ENCODE measurements at places on chromosomes 7 and 10.

DNA sequence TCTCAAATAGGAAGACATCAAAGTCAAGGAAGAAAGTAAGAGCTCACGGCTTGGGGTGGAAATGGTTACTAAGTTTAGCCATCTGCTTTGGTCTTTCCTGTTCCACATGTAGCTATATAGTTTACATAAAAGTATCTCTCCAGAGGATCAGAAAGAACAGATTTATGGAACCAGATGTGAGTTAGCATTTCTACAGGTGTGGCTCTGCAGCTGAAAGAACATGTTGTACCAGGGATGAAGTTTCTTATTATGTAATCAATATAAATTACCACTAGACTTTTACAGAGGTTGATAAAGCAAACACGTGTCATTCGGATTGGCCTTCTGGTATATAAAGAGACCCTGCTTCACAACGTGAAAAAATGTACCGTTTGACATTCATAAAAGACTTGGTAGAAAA, 19.9 kb downstream of the CALD1 start:
- DNase-seq: no peak

DNA sequence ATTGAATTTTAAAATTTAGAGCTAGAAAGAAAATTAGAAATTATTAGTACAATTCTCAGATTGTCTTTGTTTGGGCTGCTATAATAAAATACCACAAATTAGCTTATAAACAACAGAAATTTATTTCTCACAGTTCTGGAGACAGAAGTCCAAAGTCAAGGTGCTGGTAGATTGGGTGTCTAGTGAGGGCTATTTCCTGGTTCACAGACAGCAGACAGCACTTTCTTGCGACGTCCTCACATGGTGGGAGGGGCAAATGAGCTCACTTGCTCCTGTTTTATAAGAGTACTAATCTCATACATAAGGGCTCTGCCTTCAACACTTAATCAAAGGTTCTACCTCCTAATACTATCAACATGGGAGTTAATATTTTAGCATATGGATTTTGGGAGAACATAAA, 134.1 kb downstream of the MDFIC start:
- no peak for DNase-seq

DNA sequence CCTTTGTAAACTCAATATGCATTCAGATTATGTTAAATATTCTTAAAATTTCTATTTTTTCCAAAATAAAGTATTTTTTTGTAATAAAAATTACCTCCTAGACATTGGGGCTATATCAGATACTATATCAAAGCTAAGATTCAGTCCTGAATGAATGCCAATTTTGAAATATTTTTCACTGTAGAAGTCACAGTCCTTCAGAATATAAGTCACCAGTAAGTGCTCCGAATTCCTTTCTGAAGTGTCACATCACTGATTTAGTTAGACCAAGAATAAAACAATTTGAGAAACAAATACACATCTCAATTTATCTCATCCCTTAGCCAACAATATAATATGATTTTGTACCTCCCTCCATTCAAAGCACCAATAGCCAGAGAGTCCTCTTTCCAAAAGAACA, 33.9 kb upstream of the GSAP start:
- no peak for DNase-seq

GRCh38 chr10:28307267-28307666, 4.4 kb upstream of the MPP7 start:
- DNase-seq: no peak

DNA sequence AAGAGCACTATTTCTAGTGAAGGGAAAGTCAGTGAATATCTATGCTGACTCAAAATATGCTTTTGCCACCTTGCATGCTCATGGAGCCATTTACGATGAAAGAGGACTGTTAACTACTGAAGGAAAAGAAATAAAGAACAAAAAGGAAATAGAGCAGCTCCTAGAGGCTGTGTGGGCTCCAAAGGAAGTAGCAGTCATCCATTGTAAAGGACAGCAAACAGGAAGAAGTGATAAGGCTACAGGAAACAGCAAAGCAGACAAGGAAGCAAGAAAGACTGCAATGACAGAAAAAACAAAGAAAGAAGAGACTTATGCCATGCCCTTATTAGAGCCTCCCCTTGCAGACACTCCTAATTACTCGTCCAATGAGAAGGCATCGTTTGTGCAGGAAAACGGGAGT, 12.0 kb upstream of the ZNF33B start:
- no peak for DNase-seq

Data from mammary epithelial cell (primary cell).